ENCODE measurements at places on chromosomes 13 and 19. TPM values are rescaled to one million over a fixed set of nuclear protein-coding genes. Genes with fewer than 3 reads are reported as not detected.

GRCh38 chr19:45446944-45447343 lies 20.9 kb upstream of the FOSB start:
- no peaks in the 10 kb centered on the region for H3K27me3 ChIP-seq
- peaks cover 39% of the 10 kb centered on the region for H3K4me1 ChIP-seq
- no peak overlapping the region for H3K4me3 ChIP-seq

GRCh38 chr13:54226876-54227275 lies 1198.3 kb downstream of the OLFM4 start:
- H3K27ac ChIP-seq, result no peak overlapping the region
- peaks cover 8% of the 10 kb centered on the region for H3K36me3 ChIP-seq
- H3K4me1 ChIP-seq, result no peaks in the 10 kb centered on the region

DNA sequence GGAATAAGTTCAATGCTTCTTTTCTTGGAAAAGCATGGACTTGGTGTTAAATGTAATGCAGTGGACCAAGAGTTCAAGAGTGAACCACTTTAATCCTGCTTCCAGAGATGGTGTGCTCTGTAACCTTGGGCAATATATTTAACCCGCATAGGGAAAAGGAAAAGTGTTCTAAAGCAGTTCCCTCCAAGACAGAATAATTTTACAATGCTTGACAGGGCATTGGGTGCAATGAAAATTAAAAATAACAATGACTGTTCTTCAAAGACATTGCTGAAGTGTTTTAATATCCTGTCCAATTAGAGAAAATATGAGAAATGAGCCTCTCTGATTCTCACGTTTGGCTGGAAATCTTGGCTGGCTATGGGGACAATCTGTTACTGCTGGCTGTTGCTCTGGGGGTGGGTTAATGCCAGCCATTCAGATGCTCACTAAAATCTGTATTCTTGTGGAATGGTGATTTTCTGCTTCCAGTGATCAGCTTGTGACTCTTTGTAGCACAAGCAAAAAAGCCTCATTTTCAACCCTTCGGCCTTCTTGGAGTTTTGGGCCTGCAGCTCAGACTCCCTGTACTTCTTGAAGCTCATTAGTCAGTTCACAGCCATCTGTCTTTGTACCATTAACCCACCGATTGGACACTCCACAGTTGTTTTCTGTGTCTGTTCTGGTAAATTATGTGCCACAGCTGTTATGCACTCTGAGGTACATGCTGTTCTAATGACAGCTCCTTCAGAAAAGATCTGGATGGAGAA lies 310.6 kb downstream of the LMO7 start:
- no peak overlapping the region for H3K4me3 ChIP-seq
- no peak overlapping the region for H3K27ac ChIP-seq
- no peak for DNase-seq
- H3K36me3 ChIP-seq, result no peaks in the 10 kb centered on the region
- no peaks in the 10 kb centered on the region for H3K27me3 ChIP-seq
- H3K4me1 ChIP-seq, result peaks cover 3% of the 10 kb centered on the region

- H3K4me3 ChIP-seq, result no peak overlapping the region
- H3K27me3 ChIP-seq, result no peaks in the 10 kb centered on the region
- no peak for DNase-seq
- H3K36me3 ChIP-seq, result no peaks in the 10 kb centered on the region
- H3K27ac ChIP-seq, result no peak overlapping the region
These were observed 133.2 kb upstream of the SLITRK5 start for GRCh38 chr13:87537951-87538350.

- no peak for DNase-seq
- peak overlapping the region; percentile 40 for H3K4me3 ChIP-seq
- H3K27ac ChIP-seq, result no peak overlapping the region
- H3K27me3 ChIP-seq, result no peaks in the 10 kb centered on the region
- H3K36me3 ChIP-seq, result peaks cover 15% of the 10 kb centered on the region
These were observed 52.7 kb downstream of the TRPM4 start for GRCh38 chr19:49210108-49210900.

DNA sequence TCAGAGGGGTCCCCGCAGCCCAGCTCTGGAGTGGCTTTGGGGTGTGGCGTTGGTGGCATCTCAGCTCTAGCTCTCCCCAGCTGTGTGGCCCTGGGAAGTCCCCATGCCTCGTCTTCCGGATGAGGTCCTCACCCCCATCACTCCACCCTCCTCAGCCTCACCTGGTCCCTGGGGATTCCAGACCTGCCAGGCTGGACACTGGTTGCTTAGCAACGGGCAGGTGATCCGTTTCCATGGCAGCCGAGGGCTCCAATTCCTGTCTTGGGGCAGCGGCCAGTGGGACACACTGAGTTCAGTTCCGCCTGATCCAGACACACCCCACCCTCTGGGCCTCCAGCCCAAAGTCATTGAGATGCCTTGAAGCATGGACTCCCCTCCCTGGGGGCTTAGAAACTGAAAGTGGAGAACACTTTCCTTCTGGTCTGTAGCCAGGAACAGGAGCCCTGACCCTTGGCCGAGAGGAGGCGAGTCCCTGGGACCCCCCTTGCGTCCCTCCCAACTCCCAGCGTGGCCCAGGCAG lies 7.7 kb upstream of the MISP start:
- no peak for DNase-seq
- no peaks in the 10 kb centered on the region for H3K4me1 ChIP-seq
- peaks cover 11% of the 10 kb centered on the region for H3K36me3 ChIP-seq
- H3K27ac ChIP-seq, result no peak overlapping the region
- no peaks in the 10 kb centered on the region for H3K27me3 ChIP-seq

DNA sequence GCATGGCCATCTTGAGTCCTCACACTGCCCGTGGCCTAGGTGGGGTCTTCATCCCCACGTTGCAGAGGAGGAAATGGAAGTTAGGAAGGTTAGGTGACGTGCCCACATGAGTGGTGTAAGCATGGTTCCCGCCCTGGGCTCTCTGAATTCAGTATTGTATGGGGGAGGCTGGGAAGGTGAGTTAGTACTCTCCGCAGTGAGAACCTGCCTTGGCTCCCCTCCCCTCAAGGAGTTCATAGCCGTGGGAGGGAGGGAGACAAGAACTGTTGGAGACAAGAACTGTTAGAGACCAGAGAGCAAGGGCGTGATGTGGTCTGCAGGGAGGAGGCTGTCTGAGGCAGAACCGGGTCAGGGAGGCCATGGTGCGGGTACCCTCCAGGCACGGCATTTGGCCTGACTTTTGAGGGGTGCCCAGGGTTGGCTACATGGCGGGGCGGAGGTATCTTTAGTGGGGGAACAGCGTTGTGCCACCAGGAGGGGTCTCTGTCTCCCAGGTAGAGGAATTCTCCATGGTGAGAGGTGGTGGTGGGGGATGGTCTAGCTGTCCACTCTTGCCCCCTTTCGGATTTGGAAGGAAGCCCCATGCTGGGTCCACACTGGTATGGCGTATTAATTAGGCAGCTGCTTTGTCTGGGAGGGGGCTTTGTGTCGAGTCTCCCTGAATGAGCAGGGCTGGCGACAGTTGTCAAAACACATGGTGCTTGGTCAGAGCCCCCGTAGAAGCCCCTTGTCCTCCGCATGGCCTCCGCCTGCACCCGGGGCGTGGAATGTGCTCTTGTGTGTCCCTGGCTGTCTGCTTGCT lies 45.8 kb downstream of the CAPN12 start:
- H3K4me1 ChIP-seq, result peaks cover 37% of the 10 kb centered on the region
- H3K4me3 ChIP-seq, result no peak overlapping the region
- no peaks in the 10 kb centered on the region for H3K27me3 ChIP-seq
- no peak for DNase-seq
- peak overlapping the region; percentile 81 for H3K27ac ChIP-seq

- peak within 1 kb of the TSS; percentile 81 for H3K4me3 ChIP-seq
- peak; percentile 71 for DNase-seq
- peak within 1 kb of the TSS; percentile 93 for H3K27ac ChIP-seq
These were observed at the start of gene B3GNT8 for GRCh38 chr19:41426952-41427646. TSS of gene B3GNT8 (minus strand) at chr19:41427374. CDS start at chr19:41426778, 596 bp downstream.

- H3K36me3 ChIP-seq, result no peaks in the 10 kb centered on the region
- no peak overlapping the region for H3K4me3 ChIP-seq
- H3K27me3 ChIP-seq, result no peaks in the 10 kb centered on the region
- H3K27ac ChIP-seq, result no peak overlapping the region
- no peak for DNase-seq
- H3K4me1 ChIP-seq, result peaks cover 7% of the 10 kb centered on the region
These were observed 15.7 kb upstream of the FXYD3 start for GRCh38 chr19:35099897-35100275.

- H3K27me3 ChIP-seq, result no peaks in the 10 kb centered on the region
- no peak for DNase-seq
- H3K4me1 ChIP-seq, result no peaks in the 10 kb centered on the region
- no peak overlapping the region for H3K4me3 ChIP-seq
These were observed 200.5 kb downstream of the SUCLA2 start for GRCh38 chr13:47800593-47800992.

DNA sequence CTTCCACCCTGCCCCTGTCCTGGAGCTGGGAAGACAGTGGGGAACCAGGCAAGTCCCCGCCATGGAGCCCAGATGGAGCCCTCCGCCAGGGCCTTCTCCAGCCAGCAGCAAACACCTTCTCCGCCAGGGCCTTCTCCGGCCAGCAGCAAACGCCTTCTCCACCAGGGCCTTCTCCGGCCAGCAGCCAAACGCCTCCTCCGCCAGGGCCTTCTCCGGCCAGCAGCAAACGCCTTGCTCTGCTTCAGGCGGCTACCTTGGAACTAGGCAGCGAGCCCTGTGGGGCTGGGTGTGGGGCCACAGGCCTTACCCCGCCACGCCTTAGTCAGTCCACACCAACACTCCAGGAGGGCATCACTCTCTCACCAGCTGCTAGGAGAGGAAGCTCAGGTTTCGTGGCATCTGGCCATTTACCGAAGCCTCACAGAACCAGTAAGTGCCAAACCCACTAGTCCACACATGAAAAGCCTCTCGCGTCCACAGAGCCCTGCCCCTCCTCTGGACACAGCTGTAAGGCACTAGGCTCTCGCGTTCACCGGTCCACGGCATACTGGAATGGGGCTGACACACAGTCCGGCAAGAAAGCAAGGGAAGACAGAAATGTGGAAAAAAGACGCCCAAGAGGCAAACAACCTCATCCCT lies 41.0 kb downstream of the MLLT1 start:
- no peak for DNase-seq
- H3K27me3 ChIP-seq, result no peaks in the 10 kb centered on the region
- no peak overlapping the region for H3K4me3 ChIP-seq
- no peaks in the 10 kb centered on the region for H3K36me3 ChIP-seq
- H3K27ac ChIP-seq, result peak overlapping the region; percentile 70

- no peak overlapping the region for H3K27ac ChIP-seq
- H3K4me1 ChIP-seq, result no peaks in the 10 kb centered on the region
- H3K4me3 ChIP-seq, result peak overlapping the region; percentile 37
These were observed 17.7 kb downstream of the TMEM161A start for GRCh38 chr19:19120308-19121231.

The SPRY2 gene
- 59.9 TPM for total RNA-seq

The ZNF563 gene
- 5.0 TPM for total RNA-seq

The RAB8A gene
- total RNA-seq, result 70.3 TPM

The PMIS2 gene
- total RNA-seq, result not detected

The MYH14 gene
- 52.3 TPM for total RNA-seq

The MZT1 gene
- 6.4 TPM for total RNA-seq

The EHD2 gene
- total RNA-seq, result 38.8 TPM

The CADM4 gene
- 47.1 TPM for total RNA-seq
